CD4-positive, alpha-beta T cell treated with Interferon alpha-2 for 1 hour (primary cell): ENCODE measurements at places on chromosomes 1 and 21.

GRCh38 chr1:46302641-46303037 is 777 bp downstream of the LRRC41 start:
- DNase-seq = no peak

DNA sequence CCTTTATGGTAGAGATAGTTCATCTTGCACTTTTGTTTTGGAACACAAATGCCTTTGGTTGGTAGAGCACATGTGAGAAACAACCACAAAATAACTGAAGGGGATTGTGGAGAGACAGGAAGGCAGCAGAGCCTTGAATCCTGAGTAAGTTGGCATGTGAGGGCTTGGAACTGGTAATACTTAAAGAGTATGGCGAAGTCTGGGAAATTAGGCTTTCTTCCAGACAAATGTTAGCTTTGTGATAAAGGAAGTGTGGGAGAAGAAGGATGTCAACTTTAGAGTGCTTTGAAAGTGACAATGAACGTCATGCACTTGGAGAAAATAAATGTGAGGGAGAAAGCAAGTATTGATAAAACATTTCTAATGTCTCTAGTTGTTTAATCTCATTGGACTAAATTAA is 476.3 kb upstream of the ZRANB2 start:
- no peak for DNase-seq

GRCh38 chr21:34911360-34911759 is 137.7 kb downstream of the RUNX1 start:
- DNase-seq = no peak

DNA sequence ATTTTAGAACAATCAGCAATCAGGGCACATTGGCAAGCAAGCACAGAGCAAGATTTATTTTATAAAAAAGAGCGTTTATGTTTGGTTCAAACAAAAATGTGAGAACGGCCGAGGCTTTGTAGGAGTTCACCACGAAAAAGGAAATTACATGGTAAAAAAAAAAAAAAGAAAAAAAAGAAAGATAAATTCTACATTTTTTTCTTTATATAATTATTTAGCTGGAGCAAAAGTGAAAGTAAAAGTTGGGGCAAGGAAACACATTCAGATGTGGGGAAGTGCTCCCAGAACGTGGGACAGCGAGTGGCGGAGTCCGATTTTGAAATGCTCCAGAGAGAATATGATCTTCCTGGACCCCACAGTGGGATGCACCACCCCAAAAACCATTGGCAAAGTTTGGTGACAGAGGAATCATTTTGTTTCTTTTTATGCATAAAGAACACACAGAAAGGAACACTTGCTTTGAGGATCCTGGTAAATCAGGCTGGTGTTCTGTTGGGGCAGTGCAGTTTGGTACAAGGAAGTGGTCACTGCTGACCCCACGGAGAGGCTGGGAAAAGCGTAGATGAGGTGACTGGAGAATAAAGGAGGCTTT is 16.3 kb upstream of the ATP5PO start:
- DNase-seq = no peak

- DNase-seq = no peak
These were observed 135.8 kb upstream of the COL6A1 start for GRCh38 chr21:45845770-45846090.

DNA sequence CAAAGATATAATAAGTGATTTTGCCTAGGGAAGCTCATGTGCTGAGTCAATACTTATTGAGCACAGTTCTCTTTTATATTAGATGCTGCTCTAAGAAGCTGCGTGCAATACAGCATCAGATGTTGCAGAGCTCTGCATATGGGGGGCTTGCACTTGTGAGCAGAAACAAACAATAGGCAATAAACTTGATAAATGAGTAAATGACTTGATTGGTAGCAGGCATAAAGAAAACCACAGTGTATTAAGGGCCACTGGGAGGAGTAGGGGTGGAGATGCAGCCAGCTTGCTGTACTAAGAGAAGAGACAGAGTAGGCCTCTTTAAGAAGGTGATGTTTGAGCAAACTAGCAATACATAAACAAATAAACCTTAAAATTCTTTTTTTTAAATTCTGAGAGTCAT is 598.5 kb upstream of the ADAMTS5 start:
- DNase-seq = no peak

- DNase-seq = no peak
These were observed 7.2 kb downstream of the CNIH3 start for GRCh38 chr1:224623310-224623714.

GRCh38 chr1:12339396-12339795 is 109.6 kb downstream of the VPS13D start:
- no peak for DNase-seq

GRCh38 chr1:83693427-83694126 is 305.4 kb downstream of the TTLL7 start:
- DNase-seq = no peak

DNA sequence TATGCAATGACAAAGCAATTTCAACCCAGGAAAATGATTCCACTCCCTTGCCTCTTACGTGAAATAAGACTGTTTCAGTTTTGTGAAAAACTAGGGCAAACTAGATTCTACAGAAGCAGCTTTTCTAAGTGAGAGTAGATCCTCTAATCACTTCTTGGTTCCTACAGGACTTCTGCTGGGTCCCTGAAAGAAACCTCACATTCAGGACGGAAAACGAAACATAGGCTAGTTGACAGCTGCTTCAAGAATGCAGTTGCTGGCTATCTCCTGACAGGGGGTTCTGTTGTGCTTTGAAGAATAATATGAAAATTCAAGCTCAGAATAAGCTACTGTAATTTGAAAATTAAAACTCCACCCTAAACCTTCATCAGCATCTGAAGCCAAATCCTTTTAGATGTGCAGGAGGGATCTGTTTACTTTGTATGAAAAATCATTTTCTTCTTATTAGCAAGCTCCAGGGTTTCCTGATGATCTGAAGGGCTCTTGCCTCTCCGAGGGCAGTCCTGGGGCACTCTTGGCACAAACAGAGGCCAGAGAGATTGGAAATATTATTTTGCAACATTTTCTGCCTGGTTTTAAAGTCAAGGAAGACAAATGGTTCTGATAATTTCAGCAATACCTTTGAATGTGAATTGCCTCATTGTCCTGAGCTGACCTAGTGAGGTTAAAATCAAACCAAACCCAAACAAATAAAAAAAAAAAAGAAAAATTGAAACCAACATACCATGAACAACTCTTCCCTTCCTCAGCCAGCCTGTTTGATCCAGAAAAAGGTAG is 55.0 kb downstream of the NTMT2 start:
- DNase-seq = no peak

GRCh38 chr1:89836252-89837035 is 15.6 kb downstream of the LRRC8D start:
- no peak for DNase-seq

DNA sequence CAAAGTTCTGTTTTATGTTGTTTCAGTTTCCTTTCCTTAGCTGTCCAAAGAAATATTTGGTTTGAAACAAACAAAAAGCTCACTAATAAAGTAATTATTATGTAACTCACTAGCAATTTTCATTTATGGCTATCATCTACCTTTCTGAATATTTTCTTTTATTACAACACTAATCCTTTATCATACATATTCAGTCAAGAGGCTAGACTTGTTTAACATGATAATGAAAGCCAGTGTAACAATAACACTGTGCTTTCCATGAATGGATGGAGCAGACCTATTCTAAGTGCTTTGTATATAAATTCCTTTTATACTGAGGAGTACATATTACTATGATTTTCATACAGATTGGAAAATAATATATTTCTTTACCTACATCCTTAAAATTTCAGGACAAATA is 972.8 kb upstream of the ADGRL4 start:
- DNase-seq = no peak

- DNase-seq = no peak
These were observed 237.3 kb upstream of the POU3F1 start for GRCh38 chr1:38283696-38284470.

- no peak for DNase-seq
These were observed 5.2 kb downstream of the GRIK3 start for GRCh38 chr1:37028981-37029617.

DNA sequence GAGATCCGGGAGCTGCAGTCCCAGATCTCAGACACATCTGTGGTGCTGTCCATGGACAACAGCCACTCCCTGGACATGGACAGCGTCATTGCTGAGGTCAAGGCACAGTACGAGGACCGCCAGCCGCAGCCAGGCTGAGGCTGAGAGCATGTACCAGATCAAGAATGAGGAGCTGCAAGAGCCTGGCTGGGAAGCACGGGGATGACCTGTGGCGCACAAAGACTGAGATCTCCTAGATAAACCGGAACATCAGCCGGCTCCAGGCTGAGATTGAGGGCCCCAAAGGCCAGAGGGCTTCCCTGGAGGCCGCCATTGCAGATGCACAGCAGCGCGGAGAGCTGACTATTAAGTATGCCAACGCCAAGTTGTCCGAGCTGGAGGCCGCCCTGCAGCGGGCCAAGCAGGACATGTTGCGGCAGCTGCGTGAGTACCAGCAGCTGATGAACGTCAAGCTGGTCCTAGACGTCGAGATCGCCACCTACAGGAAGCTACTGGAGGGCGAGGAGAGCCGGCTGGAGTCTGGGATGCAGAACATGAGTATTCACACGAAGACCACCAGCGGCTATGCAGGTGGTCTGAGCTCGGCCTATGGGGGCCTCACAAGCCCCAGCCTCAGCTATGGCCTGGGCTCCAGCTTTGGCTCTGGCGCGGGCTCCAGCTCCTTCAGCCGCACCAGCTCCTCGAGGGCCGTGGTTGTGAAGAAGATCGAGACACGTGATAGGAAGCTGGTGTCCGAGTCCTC is 25.5 kb downstream of the ETV3L start:
- peak; percentile 44 for DNase-seq
